ENCODE measurements at places on chromosomes 2 and 18. TPM values are rescaled to one million over a fixed set of nuclear protein-coding genes. Genes with fewer than 3 reads are reported as not detected.

Gene NFATC1
- 1.4 TPM for total RNA-seq

Gene DSG1
- total RNA-seq, result 0.23 TPM

Gene RPRM
- total RNA-seq, result 21.5 TPM

Gene MFSD2B
- total RNA-seq, result 0.92 TPM

Gene NXPH2
- 19.4 TPM for total RNA-seq

Gene CCBE1
- 5.3 TPM for total RNA-seq

Gene DOK6
- total RNA-seq, result 80.7 TPM
